Spinal cord (tissue), 10 donors: ENCODE measurements at places on chromosomes 11 and 22.

DNA sequence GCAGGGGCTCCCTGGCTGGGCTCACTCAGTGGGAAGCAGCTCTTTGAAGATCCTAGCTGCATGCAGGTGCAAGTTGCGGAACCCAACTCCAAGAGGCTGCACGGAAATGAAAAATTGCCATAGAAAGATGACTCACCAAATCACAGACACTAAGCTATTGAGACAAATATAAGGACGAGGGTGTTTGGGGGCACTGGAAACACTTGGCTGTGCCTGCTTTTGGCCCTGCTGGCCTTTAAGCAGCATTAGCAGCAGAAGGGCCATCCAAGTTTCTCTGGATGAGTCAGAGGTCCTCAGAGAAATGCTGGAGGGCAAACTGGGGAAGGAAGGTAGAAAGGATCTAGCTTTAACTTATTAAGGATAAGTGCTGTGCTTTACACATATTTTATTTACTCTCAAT, 282.3 kb downstream of the KIRREL3 start:
- no peak for DNase-seq

DNA sequence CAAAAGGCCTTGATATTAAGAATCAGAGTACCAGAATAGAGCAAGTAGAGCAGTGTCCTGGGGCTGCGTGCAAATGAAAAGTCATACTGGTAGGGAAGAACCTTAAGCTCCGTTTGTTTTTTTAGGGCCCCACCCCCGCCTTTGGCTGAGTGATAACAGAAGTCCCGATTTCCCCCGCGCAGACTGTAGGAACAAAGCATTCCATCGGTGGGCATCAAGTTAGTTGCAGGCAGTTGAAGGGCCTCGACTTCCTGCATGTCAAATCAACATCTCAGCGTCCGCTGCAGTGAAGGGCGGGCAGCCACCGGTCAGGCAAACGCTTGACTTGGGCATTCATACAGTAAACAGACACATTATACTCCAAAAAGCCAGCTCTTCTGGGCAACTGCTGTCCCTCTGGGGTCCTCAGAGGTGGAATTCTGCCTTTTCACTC, 11.7 kb downstream of the LRP4 start:
- no peak for DNase-seq

GRCh38 chr11:121615501-121615900, 162.7 kb upstream of the SORL1-AS1 start:
- no peak for DNase-seq

- no peak for DNase-seq
These were observed 376.7 kb upstream of the CCDC179 start for GRCh38 chr11:23236826-23237555.

DNA sequence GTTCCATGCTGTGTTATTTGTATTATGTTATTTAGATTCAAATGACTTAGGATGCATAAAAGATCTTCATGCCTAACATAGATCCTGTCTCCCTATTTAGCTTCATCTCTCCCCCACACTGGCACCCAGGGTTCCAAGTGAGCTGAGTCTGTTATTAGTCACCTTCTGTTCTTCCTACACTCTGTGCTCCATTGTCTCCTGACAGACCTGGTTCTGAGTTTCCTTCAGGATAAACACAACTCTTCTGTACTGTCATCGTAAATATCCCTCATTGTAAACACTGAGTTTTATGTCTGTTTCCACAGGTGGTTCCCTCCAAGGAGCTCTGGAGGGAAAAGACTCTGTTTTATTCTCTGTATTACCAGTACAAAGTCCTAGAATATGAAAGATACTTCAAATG, 8.7 kb downstream of the MMP26 start:
- no peak for DNase-seq

DNA sequence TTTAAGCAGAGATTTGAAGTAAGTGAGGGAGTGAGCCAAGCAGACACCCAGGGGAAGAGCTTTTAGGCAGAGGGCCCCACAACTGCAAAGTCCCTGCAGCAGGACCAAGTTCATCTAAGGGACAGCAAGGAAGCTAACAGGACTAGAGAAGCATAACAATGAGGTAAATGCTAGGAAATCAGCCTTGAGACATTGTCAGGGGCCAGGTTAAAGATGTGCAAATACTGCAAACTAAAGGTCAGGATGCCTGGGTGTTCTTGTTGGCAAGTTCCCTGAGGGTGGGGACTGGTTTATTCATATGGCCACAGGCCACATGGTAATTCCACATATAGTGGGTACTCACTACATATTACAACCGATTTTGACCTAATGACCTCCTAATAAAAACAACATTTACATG, 399.2 kb upstream of the NARS2 start:
- DNase-seq, result no peak

DNA sequence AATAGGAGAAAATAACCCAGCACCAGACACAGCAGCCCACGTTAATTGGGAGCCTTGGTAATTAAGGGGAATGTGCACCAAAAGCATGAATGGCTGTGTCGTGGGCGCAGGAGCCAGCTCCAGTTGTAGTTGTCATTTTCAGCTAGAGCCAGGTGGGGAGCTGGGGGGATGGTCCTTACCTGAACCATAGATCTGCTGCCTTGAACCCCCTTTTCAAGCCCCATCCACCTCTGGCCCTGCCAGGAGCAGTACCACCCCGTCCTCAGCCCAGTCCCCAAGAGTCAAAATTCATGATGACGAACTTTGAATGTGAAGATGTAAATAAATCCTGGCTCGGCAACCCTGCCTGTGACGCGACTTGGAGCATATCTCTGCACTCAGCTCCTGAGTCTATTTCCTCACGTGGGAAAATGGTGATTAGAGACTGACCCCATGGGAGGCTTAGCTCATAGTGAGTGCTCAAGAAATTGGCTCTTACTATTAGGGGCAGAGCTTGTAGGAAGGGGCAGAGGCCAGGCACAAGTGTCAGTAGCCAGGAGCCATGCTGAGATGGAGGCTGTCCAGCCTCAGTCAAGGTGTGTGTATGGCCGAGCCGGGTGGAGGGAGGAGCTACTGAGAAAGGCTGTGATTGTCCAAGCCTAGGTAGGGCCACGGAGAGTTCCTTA, 794 bp upstream of the FXYD6 start:
- DNase-seq, result no peak

GRCh38 chr22:49211176-49211575, 616.5 kb downstream of the BRD1 start:
- DNase-seq, result no peak

- no peak for DNase-seq
These were observed 6.3 kb downstream of the PKP3 start for GRCh38 chr11:400241-400689.

DNA sequence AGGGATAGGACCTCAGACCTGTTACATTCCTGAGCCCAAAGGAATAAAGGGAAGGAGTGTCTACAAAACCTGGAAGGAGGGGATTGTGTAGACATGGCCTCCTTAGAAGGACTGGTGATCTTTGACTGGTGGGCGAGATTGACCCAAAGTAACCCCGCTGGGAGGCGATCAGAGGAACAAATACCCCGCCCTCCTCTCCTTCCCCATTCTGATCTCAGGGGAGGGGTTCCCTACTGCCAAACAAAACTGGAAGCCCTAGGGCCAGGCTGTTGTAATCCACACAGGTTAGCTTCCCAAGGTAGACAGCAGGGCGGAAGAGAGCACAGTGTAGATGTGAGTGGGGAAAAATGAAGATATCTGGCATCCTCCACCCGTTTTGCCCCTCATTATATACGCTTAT, 24.7 kb downstream of the NCF4 start:
- no peak for DNase-seq

DNA sequence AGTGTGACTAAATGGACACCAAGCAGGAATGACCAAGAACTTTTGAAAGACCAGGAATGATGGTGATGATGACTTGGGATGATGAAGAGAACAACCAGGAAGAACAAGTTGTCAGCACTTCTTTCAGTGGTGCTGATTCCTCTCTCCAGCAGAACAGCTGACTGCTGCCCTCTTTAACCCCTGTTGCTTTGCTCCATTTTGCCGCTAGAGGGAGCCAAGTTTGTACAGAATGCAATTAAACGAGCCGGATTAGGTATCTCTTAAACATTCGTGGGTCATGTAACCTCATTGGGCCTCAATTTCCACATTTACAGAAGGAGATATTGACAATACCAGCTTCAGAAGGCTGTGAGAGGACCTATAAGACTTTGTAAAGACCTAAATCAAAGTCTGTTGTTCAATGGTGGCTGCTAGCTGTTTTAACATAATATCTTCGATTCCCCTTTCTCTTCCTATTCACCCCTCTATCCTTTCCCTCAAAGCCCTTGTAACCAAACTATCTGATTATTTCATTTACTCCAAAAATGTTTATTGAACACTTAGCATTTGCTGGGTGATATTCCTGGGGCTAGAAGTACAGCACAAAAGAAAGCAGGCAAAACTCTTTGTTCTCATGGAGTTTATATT, 1.9 kb downstream of the OR4S1 start:
- DNase-seq, result no peak

GRCh38 chr11:122100756-122101080, 15.3 kb downstream of the BLID start:
- DNase-seq, result no peak
